Muscle of back (tissue), 13 donors: ENCODE measurements at places on chromosomes 13 and 19.

GRCh38 chr13:54486421-54487166, 1458.0 kb downstream of the OLFM4 start:
- DNase-seq: no peak

DNA sequence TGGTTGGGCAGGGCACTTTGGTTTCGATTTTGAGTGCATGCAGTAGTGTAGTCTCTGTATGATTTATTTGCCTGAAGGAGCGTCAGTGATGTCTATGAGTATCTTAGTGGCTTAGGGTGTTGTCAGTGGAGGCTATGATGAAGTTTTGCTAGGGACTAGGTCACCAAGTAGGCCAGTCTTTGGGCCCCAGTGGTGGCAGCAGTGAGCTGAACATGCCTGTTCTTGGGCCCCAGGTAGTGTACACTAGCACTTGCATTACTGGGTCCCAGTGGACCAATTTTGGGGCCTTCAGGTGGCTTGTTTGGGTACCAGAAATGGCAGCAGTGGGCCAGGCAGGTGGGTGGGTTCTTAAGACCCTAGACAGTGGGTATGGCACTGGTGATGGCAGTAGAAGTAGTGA, 598.7 kb upstream of the SPRY2 start:
- no peak for DNase-seq

DNA sequence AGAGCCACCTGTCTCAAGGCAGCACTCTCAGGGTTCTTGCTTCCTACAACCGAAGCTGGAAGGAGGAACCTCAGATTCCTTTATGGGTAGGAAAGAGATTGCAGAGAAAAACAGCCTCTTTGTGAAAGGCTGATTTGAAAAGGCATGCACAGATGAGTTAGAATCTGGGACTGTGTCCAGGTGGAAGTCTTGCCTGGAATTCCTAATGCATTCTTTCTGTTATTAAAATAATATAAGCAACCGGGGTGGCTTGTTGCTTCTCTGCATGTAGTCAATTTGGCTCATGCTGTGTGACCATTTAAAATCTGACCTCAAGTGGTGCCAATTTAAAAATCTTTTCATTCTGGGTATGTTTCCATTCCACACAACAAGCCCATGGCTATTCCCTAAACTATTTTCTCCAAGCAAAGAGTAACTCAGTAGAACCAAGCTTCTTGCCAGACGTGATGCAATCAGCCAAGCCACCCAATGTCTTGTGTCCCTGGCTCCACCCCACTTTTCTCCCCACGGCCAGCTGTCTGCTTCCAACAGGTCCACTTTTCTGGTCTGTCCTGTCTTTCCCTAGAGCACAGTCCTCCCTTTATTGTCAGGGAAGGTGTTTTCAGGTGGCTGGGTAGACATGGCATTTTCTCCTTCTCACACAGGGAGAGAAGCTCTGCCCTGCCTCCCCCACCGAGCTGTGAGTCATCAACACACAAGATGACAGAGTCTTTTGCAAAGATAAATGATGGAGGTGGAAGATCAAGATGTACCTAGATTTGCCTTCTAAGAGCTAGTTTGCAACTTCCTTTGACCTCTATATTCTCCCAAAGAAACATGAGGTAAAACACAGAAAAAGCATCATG, 394.3 kb downstream of the FOXO1 start:
- DNase-seq: peak; percentile 64

GRCh38 chr13:29707876-29708543, 112.5 kb upstream of the SLC7A1 start:
- no peak for DNase-seq

- no peak for DNase-seq
Measured at GRCh38 chr19:5567360-5567969, at the start of gene TINCR. TSS of gene TINCR (minus strand) at chr19:5567953.

DNA sequence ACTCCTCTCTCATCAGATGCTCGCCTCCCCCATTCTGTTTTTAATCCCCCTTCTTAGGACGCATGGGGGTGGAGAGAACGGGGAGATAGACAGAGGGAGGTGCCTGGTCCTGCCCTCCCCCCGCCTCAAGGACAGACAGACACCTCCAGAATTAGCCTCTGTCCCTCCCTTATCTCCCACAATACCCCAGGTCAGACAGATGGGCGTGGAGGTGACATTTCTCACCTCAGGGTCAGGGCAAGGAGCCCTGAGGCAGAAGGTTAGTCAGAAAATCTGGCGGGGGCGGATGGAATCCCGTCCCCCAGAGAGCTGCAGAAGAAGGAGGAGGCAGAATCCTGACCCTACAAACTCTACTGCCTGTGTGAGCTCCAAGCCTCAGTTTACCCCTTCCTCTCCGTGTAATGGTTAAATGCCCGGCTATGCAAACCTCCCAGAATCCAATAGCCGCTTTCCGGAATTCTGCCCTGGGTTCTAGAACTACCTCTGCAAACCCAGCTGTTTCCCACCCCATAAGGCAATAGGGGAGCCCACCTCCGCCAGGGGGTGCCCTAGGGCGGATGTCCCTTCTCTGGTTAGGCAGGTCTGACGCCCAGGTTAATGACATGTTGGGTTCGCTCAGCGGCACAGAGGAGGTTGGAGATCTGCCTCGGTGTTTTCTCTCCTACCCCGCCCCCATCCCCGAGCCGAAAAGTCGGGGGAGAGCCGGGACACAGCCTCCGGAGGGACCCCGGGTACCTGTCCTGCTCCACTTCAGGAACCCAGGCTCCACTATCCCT, 900 bp downstream of the PPP1R13L start:
- DNase-seq: no peak

DNA sequence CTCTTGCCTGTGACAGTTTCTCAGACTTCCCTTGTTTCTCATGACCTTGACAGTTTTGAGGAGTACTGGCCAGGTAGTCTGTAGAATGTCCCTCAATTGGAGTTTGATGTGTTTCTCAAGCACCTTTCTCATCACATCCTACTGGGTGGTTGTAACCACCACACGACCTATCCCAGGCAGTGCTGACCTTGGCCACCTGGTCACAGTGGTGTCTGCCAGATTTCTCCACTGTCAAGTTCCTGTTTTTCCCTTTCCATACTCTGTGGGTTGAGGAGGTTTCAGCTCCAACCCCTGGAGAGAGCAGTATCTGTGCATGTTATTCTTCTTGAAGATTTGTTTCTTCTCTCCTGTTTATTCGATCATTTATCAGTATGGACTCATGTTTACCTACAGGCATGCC, 8.4 kb upstream of the UPF3A start:
- DNase-seq: no peak

DNA sequence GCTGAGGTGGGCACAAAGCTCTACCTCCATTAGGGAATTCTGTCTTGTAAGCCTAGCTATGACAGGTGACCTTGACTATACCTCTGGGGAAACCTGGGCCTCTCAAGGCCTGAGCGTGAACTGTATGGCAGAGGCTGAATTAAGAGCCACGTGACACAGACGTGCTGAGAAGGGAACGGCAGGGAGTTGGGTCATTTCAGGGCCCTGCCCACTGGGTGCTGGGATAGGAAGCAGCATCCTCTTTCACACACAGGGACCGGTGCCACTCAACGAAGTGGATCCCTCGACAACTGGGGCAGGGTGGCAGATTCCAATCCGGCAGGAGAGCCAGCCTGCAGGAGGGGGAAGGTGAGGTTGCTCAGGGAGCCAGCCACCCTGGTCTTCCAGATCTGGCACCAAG, 9.2 kb downstream of the ASF1B start:
- DNase-seq: no peak

DNA sequence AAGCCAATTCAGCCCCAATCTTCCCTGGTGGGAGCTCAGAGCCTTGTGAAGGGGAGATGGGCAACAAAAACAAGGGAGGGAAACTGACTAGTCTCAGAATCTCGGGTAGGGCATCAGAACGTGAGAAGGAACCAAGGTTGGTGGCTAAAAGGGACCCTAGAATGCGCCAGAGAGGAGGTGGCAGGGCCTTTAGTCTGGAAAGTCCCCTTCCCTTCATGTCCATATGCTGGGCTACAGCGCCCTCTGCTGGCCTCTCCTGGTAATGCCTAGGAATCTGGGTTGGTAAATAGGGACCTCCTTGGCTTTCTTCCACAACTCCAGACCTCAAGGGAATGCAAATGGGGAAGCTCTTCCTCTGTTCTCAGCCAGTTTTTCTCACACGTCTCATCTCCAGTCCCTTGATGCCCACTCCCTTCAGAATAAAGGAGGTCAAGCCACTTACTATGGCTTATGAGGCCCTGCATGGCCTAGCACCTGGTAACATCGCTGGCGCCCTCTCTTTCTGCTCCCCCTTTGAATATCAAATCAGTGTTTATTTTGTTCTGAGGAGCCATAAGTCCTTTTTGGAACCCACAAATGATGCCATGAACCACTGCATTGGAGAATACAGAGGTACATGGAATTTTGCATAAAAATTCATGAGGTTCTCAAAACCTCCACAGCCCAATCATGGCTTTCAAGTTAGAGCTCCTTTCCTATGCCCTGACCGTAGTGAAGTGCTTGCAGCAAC, 1.4 kb upstream of the CCDC97 start:
- peak; percentile 92 for DNase-seq

DNA sequence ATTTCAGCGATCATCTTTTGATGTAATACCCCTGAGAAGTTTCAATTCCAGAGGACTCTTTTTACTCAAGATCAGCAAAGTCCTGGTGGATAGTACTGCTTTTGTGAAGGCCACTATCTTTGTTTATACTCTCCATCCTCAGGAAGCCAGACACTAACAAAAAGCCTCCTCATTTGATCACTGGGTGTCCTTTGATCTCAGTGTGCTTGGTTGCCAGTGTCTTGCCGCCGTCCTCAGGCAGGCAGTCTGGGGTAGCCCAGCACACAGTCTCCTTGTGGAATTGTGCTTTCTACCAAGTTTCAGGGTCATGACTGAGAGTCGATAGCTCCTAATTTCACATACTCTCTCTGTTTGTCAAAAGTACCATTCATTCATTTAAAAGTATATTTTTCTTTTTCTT, 762.2 kb downstream of the EFNB2 start:
- DNase-seq: no peak

DNA sequence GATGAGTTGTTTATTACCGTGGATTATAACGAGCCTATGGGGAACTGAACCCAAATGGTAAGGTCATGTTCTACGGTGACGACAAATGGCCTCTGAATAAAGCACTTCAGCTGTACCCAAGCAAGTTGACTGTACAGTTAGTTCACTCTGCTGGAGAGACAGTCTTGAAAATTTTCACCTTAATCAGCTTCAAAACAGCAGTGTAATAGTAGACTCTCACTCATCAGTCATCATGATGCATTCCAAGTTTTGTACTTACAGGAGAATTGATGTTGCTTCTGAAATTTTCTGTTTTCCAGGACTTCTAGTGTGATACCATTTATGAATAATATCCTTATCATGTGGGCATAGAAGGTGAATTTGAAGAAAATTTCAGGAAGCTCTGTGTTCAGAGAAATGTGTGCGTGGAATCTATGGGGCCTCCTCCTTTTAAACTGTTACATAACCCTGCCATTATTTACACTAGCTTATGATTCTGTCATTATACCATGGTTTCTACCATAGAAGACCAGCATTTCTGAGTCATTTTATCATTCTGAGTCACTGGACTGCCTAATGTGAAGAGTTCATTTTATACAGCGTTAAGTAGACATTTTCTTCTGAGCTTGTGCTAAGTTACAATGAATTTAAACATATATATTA, 96.9 kb downstream of the WDFY2 start:
- DNase-seq: no peak

- no peak for DNase-seq
Measured at GRCh38 chr13:52061587-52061986, 37.1 kb downstream of the UTP14C start.

DNA sequence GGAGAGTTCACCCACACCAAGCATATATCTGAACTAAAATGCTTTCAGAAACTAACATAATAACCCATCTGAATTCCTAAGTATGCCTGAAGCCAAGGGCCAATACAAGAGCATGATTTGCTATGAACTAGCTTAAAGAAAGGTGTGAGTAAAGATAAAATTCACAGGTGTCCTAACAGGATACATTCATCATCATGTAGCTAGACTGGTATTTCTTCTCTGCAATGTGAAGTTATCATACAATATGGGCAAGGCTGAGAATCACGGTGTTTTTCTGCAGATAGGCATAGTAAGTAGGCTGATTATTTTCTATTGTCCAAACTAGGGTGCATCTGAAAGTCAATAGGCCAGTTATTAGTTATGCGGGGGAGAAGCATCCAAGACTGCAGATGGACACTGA, 63.1 kb downstream of the STK24 start:
- DNase-seq: no peak

- no peak for DNase-seq
Measured at GRCh38 chr13:27588405-27588804, 31.9 kb downstream of the LNX2 start.

- peak; percentile 74 for DNase-seq
Measured at GRCh38 chr19:19475015-19475765, 40.2 kb downstream of the TSSK6 start.

- no peak for DNase-seq
Measured at GRCh38 chr19:38792250-38793111, 3.5 kb downstream of the LGALS7B start.

DNA sequence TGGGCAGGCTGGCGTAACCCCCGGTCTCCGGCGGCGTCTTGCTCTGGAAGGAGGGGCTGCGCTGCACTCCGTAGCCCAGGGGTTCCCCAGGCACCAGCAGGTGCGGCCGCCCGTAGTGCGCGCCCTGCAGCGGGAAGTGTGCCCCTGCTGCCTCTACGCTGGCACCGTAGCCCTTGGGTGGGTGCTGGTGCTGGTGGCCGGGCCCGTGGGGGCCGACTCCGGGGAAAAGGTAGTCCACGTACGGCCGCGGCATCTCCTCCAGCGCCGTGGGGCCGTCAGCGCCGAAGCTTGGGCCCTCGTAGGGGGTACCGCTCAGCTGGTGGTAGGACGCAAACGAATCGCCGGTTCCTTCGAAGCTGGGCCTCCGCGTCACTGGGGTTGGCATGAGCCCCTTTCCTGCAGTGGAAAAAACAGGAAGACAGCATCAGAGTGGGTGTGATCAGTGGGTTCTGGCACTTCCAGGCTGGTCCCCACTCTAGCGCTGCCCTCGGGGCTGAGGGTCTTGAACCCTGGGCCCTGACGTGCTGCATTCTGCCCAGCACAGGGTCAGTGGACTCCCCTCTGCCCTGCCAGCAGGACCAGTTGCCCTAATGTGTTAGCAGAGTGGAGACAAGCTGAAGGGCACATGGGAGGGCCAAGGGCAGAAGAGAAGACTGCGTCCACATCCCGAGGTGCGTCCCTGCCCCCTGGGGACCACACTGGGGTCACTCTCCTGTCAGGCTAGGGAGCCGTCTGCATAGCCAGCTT, 72.3 kb downstream of the LATS2 start:
- no peak for DNase-seq

DNA sequence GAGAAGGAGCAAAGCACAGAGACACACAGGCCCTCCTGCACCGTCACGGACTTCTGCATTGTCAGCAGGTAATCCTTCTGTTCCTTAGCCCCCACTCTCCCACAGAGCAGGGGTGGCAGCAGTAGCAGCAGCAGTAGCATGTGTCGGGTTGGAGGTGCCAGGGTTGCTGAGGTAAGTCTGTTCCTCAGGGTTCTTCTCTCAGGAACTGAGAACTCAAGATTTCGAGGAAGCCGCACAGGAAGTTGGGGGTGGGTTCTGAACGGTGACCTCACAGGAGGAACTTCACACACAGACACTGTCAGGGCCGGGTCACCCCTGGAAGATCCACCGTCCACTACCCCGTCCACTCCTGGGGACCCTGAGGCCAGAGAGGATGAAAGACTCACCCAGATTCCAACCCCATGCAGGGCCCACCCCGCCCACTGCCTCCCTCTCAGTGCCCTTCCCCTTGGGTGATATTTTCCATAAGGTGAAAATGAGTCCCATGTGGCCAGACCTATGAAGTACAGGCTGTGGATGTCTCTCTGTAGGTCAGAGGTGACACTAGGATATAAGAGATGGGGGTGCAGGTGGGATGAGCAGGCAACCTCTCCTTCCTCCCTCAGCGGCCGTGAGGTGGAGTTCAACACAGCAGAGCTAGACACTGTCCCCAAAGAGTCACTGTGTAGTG, at the start of gene SIGLEC12:
Gene SIGLEC12, minus strand, starts transcription at position 207 of the 670 bp plus-strand sequence. Its CDS starts 67 bp downstream, at position 140.
- no peak for DNase-seq
